Retinal pigment epithelial cell (primary cell): ENCODE measurements at places on chromosomes 7 and 10.

- DNase-seq = no peak
Observed at GRCh38 chr10:3783682-3784432, 1.2 kb downstream of the KLF6 start.

DNA sequence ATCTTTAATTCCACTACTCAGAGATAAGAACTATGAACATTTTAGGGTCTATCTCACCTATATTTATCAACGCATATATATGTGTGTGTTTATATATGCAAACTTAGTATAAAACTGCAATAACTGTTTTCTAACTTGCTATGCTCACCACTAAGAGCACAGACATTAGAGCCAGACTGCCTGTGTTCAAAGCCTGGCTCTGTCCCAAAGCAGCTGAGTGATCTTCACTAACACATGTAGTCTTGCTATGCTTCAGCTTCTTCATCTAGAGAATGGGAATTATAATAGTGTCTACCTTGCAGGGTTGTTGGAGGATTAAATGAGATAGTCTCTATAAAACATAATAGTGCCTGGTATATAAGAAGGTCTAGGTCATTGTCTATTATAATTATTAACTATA is 165.5 kb downstream of the MAGI2 start:
- no peak for DNase-seq

- no peak for DNase-seq
Observed at GRCh38 chr10:69864321-69864720, 62.6 kb downstream of the COL13A1 start.

DNA sequence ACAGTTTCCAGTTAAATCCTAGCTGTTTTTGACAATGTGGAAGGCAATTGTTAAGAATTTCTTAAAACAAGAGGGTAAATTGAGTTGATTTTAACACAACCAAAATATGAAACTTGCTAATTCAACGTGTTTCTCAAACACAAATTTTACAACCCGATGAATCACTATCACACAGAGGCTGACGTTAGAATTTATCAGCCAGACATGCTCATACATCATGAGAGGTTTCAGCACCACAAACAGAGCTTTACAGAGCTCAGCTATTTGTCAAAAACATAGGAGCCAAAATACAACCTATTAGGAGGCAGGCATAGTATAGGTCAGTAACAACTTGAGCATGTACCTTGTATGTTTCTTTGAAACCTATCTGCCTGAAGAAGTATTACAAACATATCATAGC is 36.1 kb downstream of the LRRN3 start:
- no peak for DNase-seq

GRCh38 chr10:6091630-6092029 is 2.8 kb downstream of the RBM17 start:
- no peak for DNase-seq

GRCh38 chr10:25843551-25844170 is 90.4 kb upstream of the MYO3A start:
- DNase-seq = no peak

DNA sequence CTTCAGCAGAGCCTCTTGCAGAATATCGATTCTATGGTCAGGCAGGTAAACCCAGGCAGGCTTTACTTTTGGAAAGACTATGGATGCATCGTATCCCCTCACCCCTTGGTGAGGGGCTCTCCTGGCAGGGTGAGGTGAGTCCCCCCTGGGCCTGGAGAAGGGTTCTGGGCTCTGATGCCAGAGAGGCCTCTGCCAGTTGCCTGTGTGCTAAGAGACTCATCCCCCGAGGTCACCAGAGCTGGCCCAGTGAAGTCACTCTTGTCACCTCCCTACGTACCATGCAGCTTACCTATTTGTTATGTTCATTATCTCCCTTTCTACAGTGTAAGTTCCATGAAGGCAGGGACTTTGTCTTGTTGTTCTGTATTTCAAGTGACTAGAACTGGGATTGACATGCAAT is 51.3 kb downstream of the TSPAN15 start:
- no peak for DNase-seq

- peak; percentile 76 for DNase-seq
Observed at GRCh38 chr10:118870467-118871243, 115.9 kb upstream of the CACUL1 start.

- DNase-seq = peak; percentile 58
Observed at GRCh38 chr7:121369462-121369861, 26.6 kb downstream of the FAM3C start.

GRCh38 chr7:102117743-102118142 is 168.9 kb upstream of the SH2B2 start:
- DNase-seq = no peak

DNA sequence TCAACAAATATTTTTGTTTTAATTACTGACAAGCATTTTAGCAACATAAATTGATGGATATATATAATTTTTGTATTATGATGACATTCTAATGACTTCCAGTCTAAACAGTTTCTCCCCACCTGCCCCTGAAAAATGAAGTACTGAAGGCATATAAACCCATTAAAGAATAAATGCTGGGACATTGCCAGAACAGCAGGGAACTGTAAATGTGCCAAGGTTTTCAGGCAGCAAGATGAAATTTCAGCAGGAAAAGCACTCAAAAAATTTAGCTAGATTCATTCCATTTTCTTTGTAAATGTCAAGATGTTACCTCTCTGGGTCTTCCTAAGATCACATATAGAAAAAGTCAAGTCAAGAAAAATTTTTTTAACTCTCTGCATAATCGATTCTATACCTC is 11.0 kb upstream of the TLL2 start:
- DNase-seq = no peak

GRCh38 chr10:109173121-109173520 is 750.2 kb downstream of the XPNPEP1 start:
- no peak for DNase-seq

DNA sequence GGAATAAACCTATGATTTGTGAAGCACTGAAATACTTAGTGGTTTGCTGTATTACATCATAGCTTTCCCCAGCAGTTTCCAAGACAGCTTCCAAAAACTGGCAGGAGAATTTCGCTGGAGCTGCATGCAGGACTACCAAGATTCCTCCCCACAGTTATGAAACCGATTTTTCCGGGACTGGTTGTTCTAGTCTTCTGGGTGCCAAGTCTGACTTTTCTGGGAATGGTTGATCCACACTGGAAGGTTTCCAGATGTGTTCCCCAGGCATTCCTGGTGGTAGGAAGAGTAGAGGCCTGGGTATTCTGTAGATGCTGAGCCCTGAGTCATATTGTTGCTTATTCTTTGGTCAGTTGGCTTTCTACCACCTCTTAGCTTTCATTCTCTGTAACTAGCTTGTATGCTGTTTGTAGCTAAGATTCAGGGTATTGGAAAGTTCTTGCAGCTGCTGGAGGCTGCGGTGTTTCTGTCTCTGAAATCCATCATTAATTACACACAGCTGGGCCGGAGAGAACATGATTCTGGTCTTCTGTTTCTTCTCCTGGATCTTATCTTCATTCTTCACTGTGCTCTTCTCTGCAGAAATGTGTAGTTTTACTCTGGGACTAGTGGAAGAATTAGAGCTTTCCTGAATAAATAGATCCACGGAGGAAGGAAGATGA is 6.3 kb downstream of the ABCC2 start:
- no peak for DNase-seq

- no peak for DNase-seq
Observed at GRCh38 chr10:99769706-99770105, 12.7 kb upstream of the ABCC2 start.

DNA sequence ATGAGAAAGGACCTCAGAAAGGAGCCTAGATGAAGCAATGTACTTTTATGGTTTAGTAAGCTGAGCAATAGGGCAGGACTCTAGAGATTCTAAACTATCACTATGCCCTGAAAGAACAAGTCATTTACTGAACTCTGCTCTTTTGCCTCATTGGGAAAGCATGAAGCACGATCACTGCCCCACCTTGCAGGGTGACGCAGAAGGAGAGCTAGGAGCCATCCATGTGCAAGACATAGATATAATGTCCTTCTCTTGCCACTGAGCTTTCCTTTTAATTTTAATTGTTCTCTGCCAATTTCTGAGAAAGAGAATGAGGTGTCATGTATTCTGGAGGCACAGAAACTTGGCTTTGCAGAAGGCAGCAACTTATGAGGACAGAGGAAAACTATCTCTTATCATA is 108.3 kb downstream of the SORCS1 start:
- no peak for DNase-seq

- peak; percentile 13 for DNase-seq
Observed at GRCh38 chr7:67625257-67625737, 628.7 kb downstream of the TYW1 start.

- no peak for DNase-seq
Observed at GRCh38 chr10:11359869-11360268, 251.6 kb downstream of the USP6NL start.

DNA sequence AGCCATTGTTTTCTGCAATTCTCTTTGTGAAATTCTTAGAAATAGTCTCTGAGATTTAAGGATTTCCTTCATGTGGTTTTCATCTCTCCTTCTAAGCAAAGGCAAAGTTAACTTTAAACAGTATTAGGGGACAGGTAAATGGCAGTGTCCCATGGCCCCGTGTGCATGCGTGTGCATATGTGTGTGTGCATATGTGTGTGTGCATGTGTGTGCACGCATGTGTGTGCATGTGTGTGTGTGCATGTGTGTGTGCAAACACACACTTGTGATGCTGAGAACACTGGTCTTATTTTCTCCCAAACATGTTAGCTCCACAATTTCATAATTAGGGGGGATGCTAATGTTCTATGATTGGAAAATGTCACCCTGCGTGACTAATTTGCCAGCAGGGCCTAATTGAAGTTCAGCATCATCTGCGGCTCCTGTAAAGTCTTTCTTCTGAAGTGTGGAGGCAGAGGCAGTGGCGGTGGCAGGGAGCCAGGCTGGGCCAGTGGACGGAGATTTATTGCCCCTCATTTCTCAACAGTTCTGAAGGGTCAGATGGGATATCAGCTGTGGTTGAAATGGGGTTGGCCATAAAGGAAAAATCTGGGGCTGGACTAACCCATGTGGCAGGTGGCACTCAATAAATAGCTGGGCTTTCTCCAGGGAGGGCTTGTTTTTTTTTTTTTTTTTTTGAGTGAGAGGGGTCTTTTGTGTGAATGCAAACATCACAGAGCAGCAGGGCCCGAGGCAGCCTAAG is 289.3 kb upstream of the PODXL start:
- no peak for DNase-seq

DNA sequence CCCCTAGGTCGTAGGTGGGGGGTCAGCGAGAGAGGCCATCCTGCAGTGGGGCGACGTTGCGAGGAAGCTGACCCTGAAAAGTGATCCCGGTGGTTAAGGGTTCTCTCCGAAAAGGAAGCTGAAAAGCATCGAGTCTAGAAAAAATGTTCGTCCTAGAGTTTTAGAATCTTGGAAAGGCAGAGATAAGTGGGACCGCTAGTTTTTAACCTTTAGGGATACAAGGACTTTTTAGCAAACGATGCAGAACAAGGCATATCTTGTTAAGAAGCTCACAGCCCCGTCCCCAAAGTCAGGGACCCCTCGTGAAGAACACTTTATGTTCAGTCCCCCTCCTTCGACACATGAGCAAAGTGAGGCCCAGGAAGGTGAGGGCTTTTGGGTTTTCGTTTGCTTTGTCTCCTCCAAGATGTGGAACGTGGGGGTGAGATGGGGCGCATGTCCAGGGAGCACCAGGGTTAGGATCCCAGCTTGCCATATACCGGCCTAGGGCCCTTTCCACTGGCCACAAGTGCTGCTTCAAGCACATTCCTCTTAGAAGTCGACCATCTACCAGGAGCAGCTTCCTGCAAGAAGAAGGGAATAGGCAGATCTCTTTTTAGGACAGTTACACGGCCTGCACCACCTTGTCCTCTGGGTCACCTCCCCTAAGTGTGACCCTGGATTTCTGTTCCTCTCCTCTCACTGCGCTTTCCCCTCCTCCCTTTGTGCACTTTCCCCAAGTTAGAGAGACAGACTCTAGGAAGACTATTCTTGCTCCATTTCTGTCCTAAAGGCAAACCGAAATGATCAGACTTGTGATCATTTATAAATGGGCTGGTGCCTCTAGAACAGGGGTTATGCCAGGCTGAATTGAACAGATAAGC is 969 bp downstream of the SLC35G1 start:
- no peak for DNase-seq

DNA sequence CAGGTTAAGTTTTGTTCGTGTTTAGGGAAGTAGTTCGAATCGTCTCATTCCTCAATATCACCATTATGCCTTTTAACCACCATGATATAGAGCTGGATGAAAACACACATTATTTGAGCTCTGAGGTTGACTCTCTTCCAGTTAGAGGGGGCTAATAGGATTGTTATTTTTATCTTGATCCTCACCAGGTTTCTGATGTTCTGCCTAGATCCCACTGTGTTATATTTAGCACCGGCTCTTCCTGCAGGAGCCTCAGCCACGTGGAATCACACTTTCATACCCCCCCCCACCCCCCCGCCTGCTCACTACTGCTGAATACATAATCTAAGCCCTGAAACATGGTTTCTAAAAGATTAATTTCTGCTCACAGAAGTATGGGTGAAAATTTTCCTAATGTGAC is 88.3 kb downstream of the NRCAM start:
- no peak for DNase-seq

GRCh38 chr7:92674379-92674778 is 84.2 kb upstream of the FAM133B start:
- no peak for DNase-seq

DNA sequence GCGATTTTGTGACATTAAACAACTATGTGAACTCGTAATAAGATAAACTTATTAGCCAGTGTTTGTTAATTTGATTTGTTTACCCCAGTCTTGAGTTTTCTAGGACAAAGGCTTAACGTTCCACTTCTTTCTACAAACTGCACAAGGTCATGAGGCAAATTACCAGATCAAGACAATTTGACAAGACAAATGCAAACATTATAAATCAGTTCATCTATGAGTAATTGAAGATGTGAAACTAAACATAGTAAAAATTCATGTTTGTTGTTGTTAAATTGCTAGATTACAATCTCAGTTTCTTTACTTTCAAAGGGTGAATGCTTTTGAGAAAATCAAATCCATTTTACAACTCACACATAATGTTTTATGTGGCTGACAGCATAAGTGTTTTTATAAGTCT is 13.4 kb upstream of the ZNF804B start:
- DNase-seq = no peak

DNA sequence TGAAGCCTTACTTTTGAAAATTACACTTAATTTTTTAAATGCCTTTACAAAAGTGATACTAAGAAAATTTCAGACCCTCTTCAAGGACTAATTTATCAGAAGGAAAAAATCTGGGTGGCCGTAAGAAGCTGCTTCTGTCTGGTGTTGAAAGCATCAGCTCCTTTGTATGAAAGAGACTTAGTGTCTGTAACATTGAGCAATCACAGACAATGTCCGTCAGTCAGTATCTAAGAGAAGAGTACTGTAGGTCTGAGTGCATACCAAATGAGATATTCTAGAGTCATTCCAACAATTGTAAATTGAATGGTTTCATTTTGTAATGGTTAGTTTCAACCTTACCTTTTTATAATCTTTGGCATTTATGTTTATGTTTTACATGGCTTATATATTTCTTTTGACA is 11.1 kb upstream of the MDFIC start:
- DNase-seq = no peak

- no peak for DNase-seq
Observed at GRCh38 chr10:11787846-11788245, 35.3 kb upstream of the PROSER2 start.
